ENCODE measurements at places on chromosomes 5 and 9. TPM values are rescaled to one million over a fixed set of nuclear protein-coding genes. Genes with fewer than 3 reads are reported as not detected.
A peak's percentile ranks its signal among the peaks of the same experiment; 100 is the strongest.

- H3K4me1 ChIP-seq, result peaks cover 13% of the 10 kb centered on the region
- H3K36me3 ChIP-seq, result no peaks in the 10 kb centered on the region
- H3K27me3 ChIP-seq, result no peaks in the 10 kb centered on the region
- no peak overlapping the region for H3K4me3 ChIP-seq
- DNase-seq, result no peak
- H3K27ac ChIP-seq, result no peak overlapping the region
These were observed 2.6 kb downstream of the HMMR start for GRCh38 chr5:163463063-163463435.

DNA sequence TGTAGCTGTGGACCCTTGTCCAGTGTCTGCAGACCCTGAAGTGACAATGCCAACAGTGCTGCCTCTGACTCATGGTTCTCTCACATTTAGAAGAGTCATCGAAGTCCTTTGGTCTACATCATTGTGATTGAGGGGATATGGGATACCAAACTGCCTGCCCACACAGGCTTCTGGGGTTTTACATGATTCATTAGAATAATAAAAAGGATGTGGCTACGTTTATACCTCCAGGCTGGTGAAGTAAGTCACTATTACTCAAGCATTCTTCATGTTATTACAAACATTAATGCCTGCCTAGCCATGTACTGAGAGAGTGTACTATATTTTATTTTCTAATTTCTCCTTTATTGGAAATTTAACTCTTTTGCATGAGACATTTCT, 365.7 kb downstream of the SPATA31D1 start:
- no peaks in the 10 kb centered on the region for H3K4me1 ChIP-seq
- H3K36me3 ChIP-seq, result no peaks in the 10 kb centered on the region
- H3K27ac ChIP-seq, result no peak overlapping the region

GRCh38 chr5:59838989-59839388, 54.5 kb downstream of the PDE4D start:
- no peak overlapping the region for H3K27ac ChIP-seq
- no peaks in the 10 kb centered on the region for H3K27me3 ChIP-seq
- peaks cover 24% of the 10 kb centered on the region for H3K4me1 ChIP-seq
- H3K4me3 ChIP-seq, result no peak overlapping the region
- no peaks in the 10 kb centered on the region for H3K36me3 ChIP-seq
- no peak for DNase-seq

GRCh38 chr9:34097865-34098264, 28.6 kb downstream of the DCAF12 start:
- no peak overlapping the region for H3K4me3 ChIP-seq
- H3K4me1 ChIP-seq, result no peaks in the 10 kb centered on the region
- no peak for DNase-seq
- H3K27me3 ChIP-seq, result no peaks in the 10 kb centered on the region
- H3K27ac ChIP-seq, result no peak overlapping the region

GRCh38 chr9:32384364-32385151, at the start of gene ACO1:
TSS of gene ACO1 (plus strand) at chr9:32384643. CDS start at chr9:32405507, 20,864 bp downstream.
- 0 out of 2 replicates have a peak, but pooled peaks cover 4% of the 10 kb centered on the region for H3K4me1 ChIP-seq
- H3K27ac ChIP-seq, result peak within 1 kb of the TSS; percentile 51
- no peaks in the 10 kb centered on the region for H3K36me3 ChIP-seq
- peak; percentile 96 for DNase-seq
- peak within 1 kb of the TSS; percentile 76 for H3K4me3 ChIP-seq

DNA sequence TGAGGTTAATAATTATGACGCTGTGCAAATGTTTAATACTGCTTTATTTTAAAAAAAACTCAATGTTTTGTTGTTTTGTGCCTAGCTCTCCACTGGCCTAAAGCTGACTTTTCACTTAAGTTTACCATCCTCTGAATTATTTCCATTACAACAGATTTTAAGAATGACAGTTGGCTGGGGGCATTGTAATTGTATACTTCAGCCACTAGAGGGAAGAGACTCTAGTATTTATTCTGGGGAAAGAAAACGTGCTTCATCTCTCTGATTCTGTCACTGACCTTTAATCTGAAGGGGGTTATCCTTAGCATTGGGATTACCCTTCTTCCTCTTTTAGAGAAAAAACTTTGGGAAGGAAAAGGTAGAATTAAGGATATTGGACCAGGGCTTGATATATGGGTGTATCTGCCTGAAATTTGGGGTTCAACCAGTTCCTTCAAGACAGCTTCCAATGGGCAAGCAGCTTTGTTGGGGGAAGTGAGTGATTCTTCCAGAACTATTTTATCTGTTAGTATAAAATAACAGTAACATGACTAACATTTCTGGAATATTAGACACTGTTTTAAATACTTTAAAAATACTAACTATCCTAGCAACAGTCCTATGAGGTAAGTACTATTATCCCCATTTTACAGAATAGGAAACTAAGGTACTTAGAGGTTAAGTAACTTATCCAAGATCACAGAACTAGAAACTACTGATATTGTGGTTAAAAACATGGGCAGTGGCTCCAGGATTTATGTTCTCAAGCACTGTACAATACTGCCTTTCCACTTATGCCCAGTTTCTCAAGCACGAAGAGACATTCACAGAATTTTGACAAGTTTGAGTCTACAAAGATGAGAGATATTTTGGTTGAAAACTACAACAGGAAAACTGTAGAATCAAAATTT, 208.4 kb downstream of the CD180 start:
- no peak overlapping the region for H3K4me3 ChIP-seq
- no peak overlapping the region for H3K27ac ChIP-seq
- H3K36me3 ChIP-seq, result no peaks in the 10 kb centered on the region
- H3K27me3 ChIP-seq, result no peaks in the 10 kb centered on the region
- peaks cover 9% of the 10 kb centered on the region for H3K4me1 ChIP-seq

GRCh38 chr5:36619012-36619635, 12.7 kb downstream of the SLC1A3 start:
- no peak overlapping the region for H3K4me3 ChIP-seq
- H3K36me3 ChIP-seq, result no peaks in the 10 kb centered on the region
- peaks cover 23% of the 10 kb centered on the region for H3K4me1 ChIP-seq
- H3K27ac ChIP-seq, result no peak overlapping the region

GRCh38 chr5:96579711-96580110, 82.5 kb upstream of the CAST start:
- H3K36me3 ChIP-seq, result no peaks in the 10 kb centered on the region
- no peak overlapping the region for H3K4me3 ChIP-seq
- H3K4me1 ChIP-seq, result no peaks in the 10 kb centered on the region
- no peak for DNase-seq

DNA sequence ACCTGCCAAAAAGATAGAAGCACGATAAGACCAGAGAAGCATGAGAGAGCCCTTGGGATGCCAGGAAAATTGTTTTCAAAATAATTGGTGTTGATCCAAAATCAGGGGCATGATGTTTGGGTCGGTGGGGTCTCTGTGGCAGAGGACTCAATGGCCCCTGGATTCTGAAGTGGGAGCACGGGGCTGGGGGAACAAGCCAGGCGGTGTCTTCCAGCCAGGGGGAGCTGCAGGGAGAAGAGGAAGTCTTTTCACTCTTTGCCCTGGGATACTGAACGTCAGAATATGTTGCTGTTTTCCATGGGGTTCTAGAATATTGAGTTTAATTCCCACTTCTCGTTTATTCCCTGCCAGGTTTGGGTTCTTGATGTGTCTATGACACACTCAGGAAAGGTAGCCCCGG, 20.4 kb downstream of the TSPAN17 start:
- DNase-seq, result no peak
- H3K4me3 ChIP-seq, result no peak overlapping the region
- no peaks in the 10 kb centered on the region for H3K4me1 ChIP-seq
- no peak overlapping the region for H3K27ac ChIP-seq

DNA sequence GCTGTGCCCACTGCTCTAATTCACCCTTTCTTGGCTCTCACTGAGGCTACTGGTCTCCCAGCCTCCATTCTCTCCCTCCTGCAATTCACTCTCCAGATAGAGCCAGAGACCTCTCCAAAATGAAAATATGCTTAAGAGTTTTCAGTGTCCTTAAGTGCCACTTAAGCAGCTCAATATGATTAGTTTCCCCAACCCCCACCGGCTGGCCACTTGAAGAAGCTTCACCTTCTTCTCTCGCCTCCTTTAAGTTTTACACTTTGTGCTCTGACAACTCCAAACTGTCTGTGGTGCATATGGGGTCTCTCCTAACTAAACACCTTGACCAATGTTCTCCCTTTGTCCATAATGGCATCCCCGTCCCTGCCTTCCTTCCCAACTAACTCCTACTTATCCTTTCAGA, 53.4 kb downstream of the CDK5RAP2 start:
- peaks cover 1% of the 10 kb centered on the region for H3K36me3 ChIP-seq
- H3K27me3 ChIP-seq, result no peaks in the 10 kb centered on the region
- H3K4me1 ChIP-seq, result 0 out of 2 replicates have a peak, but pooled peaks cover 8% of the 10 kb centered on the region
- H3K4me3 ChIP-seq, result no peak overlapping the region
- no peak for DNase-seq

DNA sequence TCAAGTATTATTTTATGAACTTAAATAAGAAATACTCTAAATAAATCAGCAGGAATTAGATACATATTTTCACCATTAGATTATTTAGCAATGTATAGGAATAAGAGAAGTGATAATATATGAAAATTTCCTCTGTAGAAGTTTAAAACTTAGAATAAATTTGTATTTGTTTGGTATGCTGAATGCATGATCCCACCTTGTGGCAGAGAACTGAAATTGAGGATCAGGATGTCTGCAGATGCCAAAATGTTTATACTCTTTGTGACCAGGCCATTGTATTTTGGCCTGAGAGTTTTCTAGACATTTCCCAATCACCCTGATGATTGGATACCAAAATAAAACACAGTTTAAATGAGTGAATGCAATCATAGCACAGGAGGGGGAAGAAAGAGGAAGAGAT, 6.3 kb downstream of the TYRP1 start:
- no peak overlapping the region for H3K27ac ChIP-seq
- H3K36me3 ChIP-seq, result no peaks in the 10 kb centered on the region
- no peak for DNase-seq
- no peak overlapping the region for H3K4me3 ChIP-seq
- no peaks in the 10 kb centered on the region for H3K4me1 ChIP-seq
- H3K27me3 ChIP-seq, result no peaks in the 10 kb centered on the region

GRCh38 chr5:31283326-31283725, 89.8 kb downstream of the CDH6 start:
- H3K4me3 ChIP-seq, result no peak overlapping the region
- no peak for DNase-seq
- H3K27me3 ChIP-seq, result no peaks in the 10 kb centered on the region
- H3K36me3 ChIP-seq, result no peaks in the 10 kb centered on the region

- no peak overlapping the region for H3K27ac ChIP-seq
- H3K4me3 ChIP-seq, result no peak overlapping the region
- no peaks in the 10 kb centered on the region for H3K27me3 ChIP-seq
- H3K4me1 ChIP-seq, result peaks cover 16% of the 10 kb centered on the region
- no peak for DNase-seq
These were observed 104.8 kb downstream of the VCAN start for GRCh38 chr5:83576341-83576740.

GRCh38 chr9:123410281-123410910, 54.4 kb downstream of the CRB2 start:
- DNase-seq, result no peak
- no peaks in the 10 kb centered on the region for H3K27me3 ChIP-seq
- H3K36me3 ChIP-seq, result no peaks in the 10 kb centered on the region
- no peaks in the 10 kb centered on the region for H3K4me1 ChIP-seq

DNA sequence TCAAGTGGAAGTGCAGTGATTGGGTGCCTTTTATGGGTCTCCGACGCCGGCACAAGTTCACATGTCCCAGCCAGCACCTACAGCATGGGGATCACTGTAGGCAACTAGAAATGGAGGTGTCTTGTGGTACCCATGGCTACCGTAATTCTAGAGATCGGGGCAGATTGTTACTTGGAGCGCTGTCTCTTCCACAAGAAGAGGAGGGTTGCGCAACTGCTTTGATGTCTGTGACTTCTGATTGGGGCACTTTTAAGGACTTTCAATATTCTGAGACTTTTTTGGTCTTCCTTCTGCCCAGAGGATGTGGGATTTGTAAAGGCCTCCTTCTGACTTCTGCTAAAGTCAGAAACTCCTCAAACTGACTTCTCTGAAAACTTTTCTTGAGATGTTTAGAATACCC, 41.9 kb downstream of the GLRX start:
- H3K36me3 ChIP-seq, result no peaks in the 10 kb centered on the region
- H3K4me3 ChIP-seq, result no peak overlapping the region
- H3K4me1 ChIP-seq, result no peaks in the 10 kb centered on the region

GRCh38 chr5:61215996-61216395, 53.7 kb upstream of the SMIM15 start:
- no peaks in the 10 kb centered on the region for H3K36me3 ChIP-seq
- no peaks in the 10 kb centered on the region for H3K4me1 ChIP-seq
- DNase-seq, result no peak
- no peak overlapping the region for H3K27ac ChIP-seq
- H3K27me3 ChIP-seq, result no peaks in the 10 kb centered on the region
- no peak overlapping the region for H3K4me3 ChIP-seq

DNA sequence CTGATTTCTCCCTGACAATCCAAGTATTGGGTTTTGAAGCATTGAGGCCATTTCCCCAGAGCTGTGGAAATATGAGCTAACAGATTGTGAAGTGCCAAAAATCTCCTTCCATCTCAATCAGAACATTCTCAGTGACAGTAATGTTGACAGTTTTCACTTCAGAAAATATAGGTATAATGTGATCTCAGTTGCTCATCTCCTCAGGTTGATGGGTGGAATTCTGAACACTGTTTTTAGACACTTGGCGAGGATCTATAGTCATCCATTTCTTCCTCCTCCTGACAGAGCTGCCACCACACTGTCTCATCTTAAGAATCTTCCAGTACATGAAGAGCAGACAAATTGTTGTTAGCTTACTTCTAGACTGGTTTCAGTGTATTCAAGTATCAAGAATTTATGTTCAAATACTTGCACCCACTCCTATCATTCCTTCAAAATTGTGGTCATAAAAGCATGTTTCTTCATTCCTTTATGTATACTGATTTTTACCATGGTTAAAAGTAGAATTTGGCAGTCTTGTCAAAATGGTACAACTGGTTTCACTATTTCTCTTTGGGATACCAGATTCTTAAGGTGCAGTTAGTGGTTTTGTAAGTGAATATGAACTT, 199.7 kb upstream of the TLE4 start:
- H3K4me3 ChIP-seq, result no peak overlapping the region
- no peak for DNase-seq
- H3K4me1 ChIP-seq, result no peaks in the 10 kb centered on the region
- H3K36me3 ChIP-seq, result no peaks in the 10 kb centered on the region
- no peak overlapping the region for H3K27ac ChIP-seq
- no peaks in the 10 kb centered on the region for H3K27me3 ChIP-seq

GRCh38 chr5:92513067-92513466, 1068.0 kb downstream of the NR2F1-AS1 start:
- no peak for DNase-seq
- H3K27ac ChIP-seq, result no peak overlapping the region
- no peak overlapping the region for H3K4me3 ChIP-seq
- H3K36me3 ChIP-seq, result no peaks in the 10 kb centered on the region
- 0 out of 2 replicates have a peak, but pooled peaks cover 3% of the 10 kb centered on the region for H3K4me1 ChIP-seq
- H3K27me3 ChIP-seq, result no peaks in the 10 kb centered on the region

- no peaks in the 10 kb centered on the region for H3K36me3 ChIP-seq
- no peaks in the 10 kb centered on the region for H3K27me3 ChIP-seq
- DNase-seq, result no peak
- H3K4me3 ChIP-seq, result no peak overlapping the region
These were observed 140.5 kb downstream of the MUSK start for GRCh38 chr9:110809038-110809595.

TEX48 gene
- total RNA-seq, result not detected

ZNF879 gene
- total RNA-seq, result 2.7 TPM

PCDHA3 gene
- total RNA-seq, result not detected

C9orf50 gene
- total RNA-seq, result not detected
